Effector CD8-positive, alpha-beta T cell (primary cell): ENCODE measurements at places on chromosomes 6 and 20.

DNA sequence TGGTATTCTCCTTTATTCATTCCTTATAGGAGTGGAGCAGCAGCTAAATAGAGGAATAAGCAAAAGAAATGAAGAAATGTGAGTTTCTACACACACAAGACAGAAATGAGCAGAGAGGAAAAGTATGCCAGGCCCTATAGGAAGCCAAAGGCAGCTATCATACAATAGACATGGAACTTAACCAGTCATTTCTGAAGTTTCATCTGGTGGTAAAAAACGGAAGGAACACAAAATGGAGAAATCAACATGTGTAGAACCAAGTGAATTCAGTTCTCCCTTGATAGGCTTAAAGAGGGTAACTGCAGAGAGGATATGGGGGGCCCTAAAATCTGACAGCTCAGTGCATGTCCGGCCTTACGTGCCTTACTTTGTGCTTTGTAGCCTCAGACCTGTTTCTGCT is 44.6 kb downstream of the TSBP1 start:
- no peak for DNase-seq

GRCh38 chr6:143726015-143726647 is 48.4 kb downstream of the PHACTR2 start:
- DNase-seq, result no peak

DNA sequence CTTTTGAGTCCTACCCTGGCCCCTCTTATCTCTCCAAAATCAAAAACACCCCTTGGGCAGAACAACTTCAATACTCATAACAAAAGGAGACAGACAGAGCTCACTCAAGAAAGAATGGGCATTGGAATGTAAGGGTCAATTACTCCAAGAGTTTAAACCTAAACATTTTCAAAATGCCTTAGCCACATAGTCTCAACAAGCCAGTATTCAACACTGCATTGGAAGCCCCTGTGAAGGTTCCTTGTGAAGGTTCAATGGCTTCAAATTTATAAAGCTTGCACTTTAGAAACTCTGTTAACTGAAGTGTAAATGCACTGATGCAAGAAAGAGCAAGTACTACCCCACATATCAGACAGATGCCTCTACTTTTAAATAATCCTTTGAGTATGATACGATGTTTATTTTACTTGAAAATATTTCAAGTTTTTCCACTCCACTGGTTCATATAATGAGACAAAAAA is 139.1 kb upstream of the LAMP5 start:
- DNase-seq, result no peak

DNA sequence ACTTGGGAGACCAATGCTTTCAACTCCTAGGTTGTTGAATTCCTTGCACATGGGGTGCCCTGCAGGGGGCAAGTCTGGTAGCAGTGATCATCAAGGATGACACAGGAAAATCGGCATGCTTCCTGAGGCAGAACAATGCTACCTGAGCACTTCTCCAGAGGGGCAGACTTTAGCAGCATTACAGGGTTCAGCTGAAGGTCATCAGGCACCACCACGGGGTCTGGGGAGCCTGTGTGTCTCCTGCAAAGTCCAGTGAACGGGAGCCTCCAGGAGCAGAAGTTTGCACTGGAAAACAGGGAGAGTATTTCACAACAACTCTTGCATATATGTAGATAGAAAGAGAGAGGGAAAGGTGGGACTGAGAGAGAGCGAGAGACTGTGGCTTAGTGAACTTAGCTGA is 10.2 kb downstream of the VSX1 start:
- no peak for DNase-seq
